ENCODE measurements at places on chromosomes 5 and 9. TPM values are rescaled to one million over a fixed set of nuclear protein-coding genes. Genes with fewer than 3 reads are reported as not detected.

PCDHA13 gene
- 5.8 TPM for total RNA-seq

IL9 gene
- not detected for total RNA-seq

CTXN3 gene
- not detected for total RNA-seq

CCDC180 gene
- 0.66 TPM for total RNA-seq

CFAP157 gene
- not detected for total RNA-seq

DNA sequence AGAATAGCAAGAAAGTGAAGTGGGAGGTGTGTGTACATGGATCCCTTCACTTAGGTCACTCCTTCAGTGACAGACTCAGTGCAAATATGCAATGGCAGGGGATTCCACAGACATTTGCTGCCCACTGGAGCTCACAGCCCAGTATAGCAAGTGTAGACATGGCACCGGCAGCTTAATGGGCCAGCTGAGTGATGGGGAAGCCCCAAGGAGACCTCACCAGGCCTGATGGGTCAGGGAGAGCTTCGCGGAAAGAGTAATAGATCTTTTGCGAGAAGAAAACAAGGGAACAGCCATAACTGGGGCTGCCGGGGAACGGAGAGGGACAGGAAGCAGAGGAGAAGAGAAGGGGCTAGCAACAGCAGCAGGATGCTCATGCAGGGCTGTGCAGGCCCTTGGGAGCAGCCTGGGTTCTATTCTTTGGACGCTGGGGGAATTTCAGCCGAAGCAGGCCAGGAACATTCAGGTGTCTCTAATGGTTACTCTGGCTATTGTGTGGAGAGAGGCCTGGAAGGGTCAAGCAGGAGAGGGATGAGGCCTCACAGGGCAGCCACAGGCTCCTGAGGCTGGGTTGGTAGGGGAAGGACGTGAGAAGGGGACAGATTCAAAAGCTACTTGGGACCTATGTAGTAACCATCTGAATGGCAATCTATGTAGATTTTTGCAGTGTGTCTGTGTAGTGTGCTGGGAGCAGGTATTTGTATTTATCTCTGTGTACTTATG lies 27.0 kb downstream of the TCF7 start:
- H3K36me3 ChIP-seq = peaks cover 31% of the 10 kb centered on the region
- no peaks in the 10 kb centered on the region for H3K27me3 ChIP-seq
- peaks cover 7% of the 10 kb centered on the region for H3K4me1 ChIP-seq
- no peak for DNase-seq
- no peak overlapping the region for H3K27ac ChIP-seq

DNA sequence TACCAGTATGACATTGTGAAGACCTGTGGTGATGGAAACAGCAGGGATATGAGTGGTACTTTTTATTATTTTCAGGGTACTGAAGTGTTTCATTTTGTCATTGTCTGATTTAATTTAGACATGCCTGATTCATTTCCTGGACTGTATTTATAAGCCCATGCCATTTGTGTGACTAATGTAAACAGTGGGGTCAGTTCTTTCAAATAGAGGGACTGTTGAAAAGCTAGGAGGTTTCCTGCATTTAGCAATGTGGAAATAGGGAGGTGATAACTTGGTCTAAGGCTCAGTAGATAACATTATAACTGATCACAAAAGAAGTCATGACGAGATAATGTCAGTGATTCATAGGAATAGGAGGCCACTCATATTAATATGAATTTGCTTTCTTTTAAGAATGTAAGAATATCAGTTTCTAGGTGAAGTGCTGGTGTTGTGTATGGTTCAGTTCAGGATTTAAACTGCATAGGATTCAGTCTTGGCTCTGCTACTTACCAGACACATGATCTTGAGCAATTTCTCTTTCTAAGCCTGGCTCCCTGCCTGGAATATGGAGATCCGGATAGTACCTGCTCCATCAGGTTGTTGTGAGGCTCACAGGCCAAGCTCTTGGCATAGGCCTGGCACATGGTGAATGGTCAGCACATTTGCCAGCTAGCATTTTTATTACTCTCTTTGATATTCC lies 7.5 kb downstream of the RASGRF2 start:
- no peaks in the 10 kb centered on the region for H3K36me3 ChIP-seq
- H3K4me1 ChIP-seq = peaks cover 54% of the 10 kb centered on the region
- no peak overlapping the region for H3K27ac ChIP-seq
- H3K4me3 ChIP-seq = no peak overlapping the region

GRCh38 chr5:159459132-159459627 lies 128.9 kb upstream of the IL12B start:
- H3K4me1 ChIP-seq = no peaks in the 10 kb centered on the region
- no peak for DNase-seq
- no peaks in the 10 kb centered on the region for H3K36me3 ChIP-seq
- H3K27me3 ChIP-seq = no peaks in the 10 kb centered on the region

DNA sequence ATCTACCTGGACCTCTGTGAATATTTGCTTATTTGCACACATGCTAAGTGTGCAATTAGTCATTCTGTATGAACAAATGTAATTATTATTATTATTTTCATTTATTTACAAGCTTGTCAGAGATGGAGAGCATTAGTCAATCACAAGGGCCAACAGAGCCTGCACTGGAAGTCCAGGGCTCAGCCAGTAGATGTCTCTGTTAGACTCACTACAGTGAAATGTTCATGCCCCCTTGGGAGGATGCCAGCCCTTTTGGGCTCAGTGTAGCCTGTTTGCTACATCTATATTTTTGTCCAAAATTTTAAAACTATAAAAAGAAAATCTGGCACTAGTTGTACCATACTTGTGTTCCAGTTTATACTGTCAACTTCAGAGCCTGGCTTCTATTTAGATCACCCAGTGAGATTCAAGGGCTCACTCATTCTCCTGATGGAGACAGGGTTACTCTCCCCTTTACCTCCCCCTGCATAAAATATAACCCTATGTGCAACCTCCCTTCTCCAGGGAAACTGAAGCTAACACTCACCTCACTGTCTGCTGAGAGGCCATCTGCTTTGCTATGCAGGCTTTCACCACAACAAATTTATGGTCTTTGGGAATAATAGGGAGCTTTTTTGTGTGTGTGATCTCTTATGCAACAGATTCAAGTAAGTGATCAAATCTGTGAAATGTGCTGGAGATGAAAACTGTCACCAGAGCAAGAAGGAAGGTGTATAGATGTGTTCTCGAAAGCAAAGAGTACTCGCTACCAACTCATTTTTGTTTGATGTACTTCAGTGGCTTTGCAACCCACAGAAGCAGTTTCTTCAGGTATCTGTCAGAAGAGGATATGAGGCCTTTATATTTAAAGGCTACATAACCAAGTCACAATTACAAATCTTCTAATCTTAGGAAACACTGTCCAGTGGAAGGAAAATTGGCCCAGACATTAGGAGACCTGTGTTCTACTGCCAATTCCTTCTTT lies 99.9 kb upstream of the TLE4 start:
- no peak overlapping the region for H3K27ac ChIP-seq
- H3K4me1 ChIP-seq = no peaks in the 10 kb centered on the region
- peak; percentile 61 for DNase-seq
- no peak overlapping the region for H3K4me3 ChIP-seq
- H3K36me3 ChIP-seq = no peaks in the 10 kb centered on the region

- H3K36me3 ChIP-seq = no peaks in the 10 kb centered on the region
- H3K4me1 ChIP-seq = no peaks in the 10 kb centered on the region
Observed at GRCh38 chr5:66450988-66451387, 145.2 kb upstream of the MAST4 start.

DNA sequence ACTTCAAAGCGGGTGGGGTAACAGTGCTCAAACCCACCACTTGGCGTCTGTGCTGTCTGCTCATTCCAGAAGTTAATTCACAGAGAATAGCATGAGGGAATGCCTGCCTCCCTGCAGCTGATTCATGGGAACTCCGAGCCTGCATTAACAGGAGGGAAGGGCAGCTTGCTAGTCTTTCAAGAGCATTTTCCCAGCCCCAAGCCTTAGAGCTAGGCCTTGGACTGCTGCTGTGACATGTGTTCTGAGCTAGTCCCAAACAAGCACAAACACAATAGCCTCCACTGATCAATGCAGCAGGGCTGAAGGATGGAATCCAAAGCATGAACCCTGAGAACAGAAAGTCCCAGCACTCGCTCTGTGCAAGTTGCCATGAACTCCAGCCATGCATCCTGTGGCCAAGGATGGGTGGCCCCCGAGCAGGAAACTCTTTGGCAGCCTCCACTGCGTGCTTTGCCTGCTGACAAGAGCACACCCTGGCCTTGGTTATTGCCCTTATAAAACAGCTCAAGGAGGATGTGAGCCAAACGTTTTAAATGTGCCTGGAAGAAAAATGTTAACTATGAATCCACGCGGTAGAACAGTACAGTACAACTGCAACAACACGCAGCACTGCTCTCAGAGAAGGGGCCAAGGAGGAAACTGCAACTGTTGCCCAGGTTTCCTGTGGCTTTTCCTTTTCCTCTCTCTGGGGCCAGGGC lies 653.1 kb upstream of the KLF4 start:
- H3K27ac ChIP-seq = no peak overlapping the region
- H3K27me3 ChIP-seq = no peaks in the 10 kb centered on the region
- no peaks in the 10 kb centered on the region for H3K36me3 ChIP-seq
- DNase-seq = no peak

GRCh38 chr5:67773411-67774266 lies 441.9 kb upstream of the PIK3R1 start:
- H3K27me3 ChIP-seq = no peaks in the 10 kb centered on the region
- DNase-seq = peak; percentile 15
- no peak overlapping the region for H3K27ac ChIP-seq
- no peaks in the 10 kb centered on the region for H3K4me1 ChIP-seq
- H3K4me3 ChIP-seq = no peak overlapping the region
- no peaks in the 10 kb centered on the region for H3K36me3 ChIP-seq

DNA sequence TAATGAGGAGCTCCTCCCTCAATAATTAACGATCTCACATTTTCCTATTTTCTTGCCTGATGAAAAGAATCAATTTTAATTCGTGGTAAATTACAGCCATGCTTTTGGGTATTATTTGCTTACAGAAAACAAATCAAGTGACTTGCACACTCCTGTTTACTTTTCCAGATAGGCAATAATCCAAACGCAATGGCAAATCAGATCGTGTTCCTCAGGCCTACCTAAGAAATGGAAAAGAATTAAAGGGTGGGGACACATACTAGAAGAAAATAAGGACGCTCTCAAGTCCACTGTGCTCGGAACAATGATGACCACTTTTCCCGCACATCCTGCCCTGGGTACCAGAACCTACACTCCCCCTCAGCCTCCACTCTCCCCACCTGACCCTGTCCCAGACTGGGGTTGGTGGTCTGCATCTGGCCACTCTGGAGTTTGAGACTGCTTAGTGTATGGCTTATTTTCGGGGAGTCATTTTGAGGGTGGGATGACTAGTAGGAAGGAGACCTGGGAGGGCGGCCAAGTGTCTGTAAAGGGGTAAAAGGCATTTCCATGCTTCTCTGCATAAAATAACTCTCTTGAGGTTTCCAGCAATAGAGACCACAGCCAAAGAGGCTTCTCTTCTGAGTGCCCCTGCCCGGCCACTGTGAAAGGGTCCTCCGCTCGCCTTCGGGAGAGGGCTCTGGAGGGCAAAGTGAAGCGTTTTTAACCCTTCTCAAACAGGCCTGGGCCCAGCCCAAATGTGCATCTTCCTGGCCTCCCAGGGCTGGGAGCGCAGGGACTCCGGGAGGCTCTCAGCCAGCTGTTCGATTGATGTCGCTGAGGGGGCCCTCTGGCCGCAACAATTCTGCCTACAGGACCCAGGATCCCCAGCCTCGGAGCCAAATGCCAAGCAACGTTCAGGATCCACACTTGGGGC lies 4.5 kb upstream of the OTP start:
- no peak for DNase-seq
- H3K36me3 ChIP-seq = no peaks in the 10 kb centered on the region
- no peak overlapping the region for H3K27ac ChIP-seq
- H3K4me1 ChIP-seq = no peaks in the 10 kb centered on the region
- peaks cover 99% of the 10 kb centered on the region for H3K27me3 ChIP-seq

Measured in A673 (cell line).